ENCODE measurements at places on chromosomes 3 and 15.

DNA sequence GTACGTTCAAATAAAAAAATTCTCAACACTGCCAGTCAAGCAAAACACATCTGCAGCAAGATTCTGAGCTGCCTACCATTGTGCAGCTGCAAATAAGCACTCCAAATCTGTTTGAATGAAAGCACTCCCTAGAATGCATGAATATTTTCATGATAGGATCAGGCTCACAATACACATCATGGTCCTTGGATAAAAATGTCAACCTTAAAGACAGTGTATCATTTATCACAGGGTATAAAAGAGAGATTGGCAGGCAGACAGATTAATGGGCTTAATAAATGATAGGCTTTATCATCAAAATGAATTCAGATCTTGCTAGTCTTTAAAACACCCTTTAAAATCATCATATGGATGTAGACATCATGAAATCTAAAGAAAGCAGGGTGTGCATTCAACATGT is 9.2 kb downstream of the RYR3 start:
- no peak for DNase-seq

DNA sequence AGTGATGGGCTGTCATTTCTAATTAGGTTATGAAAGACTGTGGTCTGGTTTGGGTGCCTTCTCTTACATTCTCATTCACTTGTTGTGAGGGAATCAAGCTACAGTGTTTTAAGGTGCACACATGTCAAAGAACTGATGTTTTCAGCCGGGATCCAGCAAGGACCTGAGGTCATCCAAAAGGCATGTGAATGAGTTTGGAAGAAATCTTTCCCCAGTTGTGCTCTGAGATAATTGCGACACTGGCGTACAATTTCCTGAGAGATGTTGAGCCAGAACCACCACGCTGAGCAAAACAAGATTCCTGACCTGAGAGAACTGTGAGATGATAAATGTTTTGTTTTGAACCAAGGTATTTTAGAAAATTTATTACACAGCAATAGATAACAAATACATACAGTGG is 295.3 kb upstream of the SLITRK3 start:
- DNase-seq: no peak

DNA sequence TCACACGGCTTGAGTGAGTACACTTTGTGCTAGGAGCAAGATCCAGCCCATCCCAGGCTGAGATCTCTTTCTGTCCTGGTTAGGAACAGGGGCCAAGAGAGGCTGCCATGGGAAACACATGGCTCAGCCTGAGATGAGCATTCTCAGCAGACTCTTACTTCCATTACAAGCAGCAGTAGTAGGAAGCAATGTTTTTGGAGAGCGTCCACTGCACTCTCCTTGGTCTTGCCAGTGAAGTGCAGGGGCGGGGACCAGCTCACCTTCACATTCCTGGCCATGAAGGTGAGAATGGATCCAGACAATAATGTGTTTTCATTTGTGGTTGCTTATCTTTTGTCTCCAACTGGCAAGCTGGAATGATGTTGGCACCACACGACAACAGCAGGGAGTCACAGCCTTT is 24.7 kb downstream of the ZNF80 start:
- no peak for DNase-seq

DNA sequence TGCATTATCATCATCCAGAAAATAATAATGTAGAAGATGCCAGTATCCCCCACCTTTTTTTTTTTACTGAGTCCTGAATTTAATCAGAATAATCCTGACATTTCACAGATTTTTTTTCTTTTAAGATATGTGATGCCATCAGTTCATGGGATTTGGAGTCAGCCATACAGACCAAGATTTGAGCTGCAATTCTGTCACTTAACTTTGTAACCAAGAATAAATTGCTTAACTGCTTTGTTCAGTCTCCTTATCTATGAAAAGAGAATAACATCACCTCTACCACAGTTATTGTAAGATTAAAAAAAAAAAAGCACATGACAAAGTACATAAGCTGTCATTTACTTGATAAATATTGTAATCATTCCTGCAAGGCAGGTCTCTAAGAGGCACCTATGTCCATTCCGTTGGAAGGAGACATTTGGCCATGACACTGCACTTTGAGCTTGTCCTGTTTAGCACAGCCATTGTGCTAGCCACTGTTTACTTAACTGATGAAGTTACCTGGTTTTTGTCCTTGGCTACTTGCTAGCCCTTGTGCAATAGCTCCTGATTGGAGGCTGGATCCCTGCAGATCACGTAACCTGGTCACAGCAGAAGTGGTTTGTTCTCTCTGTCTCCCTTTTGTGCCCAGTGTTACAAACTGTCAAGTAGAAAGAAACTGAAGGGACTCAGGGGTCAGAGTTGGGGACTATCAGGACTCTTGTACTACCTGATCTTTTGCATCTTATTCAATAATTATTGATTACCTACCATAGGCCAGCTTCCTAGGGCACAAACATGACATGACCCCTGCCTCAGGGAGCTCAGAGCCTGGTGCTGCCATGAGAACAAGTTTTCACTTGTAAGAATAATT is 306.0 kb downstream of the WDR72 start:
- DNase-seq: no peak

DNA sequence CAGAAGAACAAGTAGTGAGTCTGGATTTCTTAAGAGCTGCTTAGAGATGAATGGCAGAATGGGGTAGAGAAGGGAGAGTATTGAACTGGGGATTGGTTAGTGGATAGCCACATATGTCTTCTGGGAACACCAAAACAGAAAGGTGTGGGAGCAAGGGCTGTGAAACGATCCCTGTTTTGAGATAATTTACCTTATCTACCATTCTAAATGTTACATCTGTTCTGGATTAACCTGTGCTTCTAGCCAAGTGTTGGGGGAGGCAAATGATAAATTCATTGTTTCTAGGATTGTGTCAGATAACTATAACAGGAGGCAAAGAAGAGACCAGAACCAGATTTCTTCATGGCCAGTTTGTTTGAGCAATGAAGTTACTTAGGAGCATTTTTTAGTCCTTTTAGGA is 8.4 kb downstream of the NR1D2 start:
- DNase-seq: no peak

- no peak for DNase-seq
Observed at GRCh38 chr3:33831053-33831452, 32.6 kb downstream of the PDCD6IP start.

Measured in CD4-positive, alpha-beta T cell treated with Interleukin-15 for 4 hours (primary cell).